ENCODE measurements at places on chromosomes 3 and 15. TPM values are rescaled to one million over a fixed set of nuclear protein-coding genes. Genes with fewer than 3 reads are reported as not detected.

GRCh38 chr3:66083784-66084213 lies 45.1 kb upstream of the MAGI1 start:
- no peak for DNase-seq

GRCh38 chr3:160810362-160811236 lies 54.6 kb downstream of the PPM1L start:
- peak; percentile 57 for DNase-seq

DNA sequence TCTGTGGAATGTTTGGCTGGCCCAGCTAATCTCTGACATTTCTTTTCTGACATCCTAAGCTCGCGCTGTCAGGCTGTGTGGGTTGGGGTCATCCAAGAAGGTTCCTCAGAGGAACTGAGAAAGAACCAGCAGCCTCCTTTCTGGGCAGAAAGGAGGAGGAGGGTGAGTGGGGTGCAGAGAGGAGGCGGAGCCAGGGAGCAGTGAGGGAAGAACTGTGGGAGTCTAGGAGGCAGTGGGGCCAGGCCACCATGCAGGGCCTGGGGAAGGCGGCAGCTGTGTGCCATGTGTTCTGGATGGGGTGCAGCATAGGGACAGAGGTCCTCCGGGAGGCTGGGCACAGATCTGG lies 5.3 kb downstream of the SEMA7A start:
- DNase-seq = no peak

The FOXL2 gene
- not detected for polyA plus RNA-seq

The HIGD2B gene
- not detected for polyA plus RNA-seq

GRCh38 chr3:73674280-73674679 lies 49.5 kb upstream of the PDZRN3 start:
- DNase-seq = no peak

The RNF13 gene
- polyA plus RNA-seq = 33.3 TPM

DNA sequence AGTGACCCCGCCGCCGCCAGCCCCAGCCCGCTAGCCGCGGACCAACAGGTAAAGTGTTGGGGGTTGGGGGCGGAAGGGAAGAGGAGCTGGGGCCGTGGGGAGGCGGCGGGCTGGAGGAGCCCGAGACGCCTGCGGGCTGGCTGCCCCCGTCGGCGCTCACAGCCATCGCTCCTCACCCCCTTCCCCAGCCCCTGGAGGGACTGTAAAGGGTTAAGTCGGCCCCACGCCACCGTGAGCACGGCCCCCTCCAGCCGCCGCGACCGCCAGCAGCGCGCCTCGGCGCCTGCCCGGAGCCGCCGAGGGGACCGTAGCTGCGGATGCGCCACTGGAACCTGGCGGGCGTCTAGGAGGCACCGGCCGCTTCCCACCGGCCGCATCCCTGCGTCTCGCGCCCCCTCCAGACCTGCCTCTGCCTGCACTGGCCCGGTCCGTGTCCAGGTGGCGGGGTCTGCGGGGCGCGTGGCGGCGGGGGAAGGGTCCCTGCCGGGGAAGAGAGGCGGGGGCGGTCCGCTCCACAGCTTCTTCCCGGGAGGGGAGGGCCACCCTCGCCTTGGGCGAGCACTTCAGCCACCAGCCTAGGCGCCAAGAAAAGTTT lies 522 bp downstream of the MED12L start:
- DNase-seq = peak; percentile 71

DNA sequence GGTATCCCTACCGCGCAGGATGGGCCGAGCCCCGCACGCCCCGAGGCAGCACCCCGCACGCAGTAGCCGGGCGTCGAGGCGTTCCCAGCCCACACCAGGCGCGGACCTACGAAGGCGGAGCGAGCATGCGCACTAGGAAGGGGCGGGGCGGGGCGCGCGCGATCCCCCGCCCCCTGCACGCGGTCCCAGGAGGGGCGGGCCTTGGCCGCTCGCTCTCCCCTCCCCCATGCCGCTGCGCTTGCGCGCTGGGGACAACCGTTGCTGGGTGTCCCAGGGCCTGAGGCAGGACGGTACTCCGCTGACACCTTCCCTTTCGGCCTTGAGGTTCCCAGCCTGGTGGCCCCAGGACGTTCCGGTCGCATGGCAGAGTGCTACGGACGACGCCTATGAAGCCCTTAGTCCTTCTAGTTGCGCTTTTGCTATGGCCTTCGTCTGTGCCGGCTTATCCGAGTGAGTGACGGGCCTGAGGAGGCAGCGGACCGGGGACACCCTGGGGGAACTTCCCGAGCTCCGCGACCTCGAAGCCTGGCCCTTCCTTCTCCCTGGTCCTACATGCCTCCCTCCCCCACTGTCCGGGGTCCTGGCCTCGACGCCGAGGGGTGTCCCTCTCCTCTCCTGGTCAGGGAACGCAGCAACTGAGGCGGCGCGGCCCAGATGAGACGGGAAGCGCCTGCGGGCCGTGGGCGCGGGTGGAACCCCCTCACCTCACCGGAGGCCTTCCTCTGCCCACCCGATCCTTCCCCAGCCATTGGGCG lies at the start of gene SPESP1:
SPESP1 (plus strand) TSS at position 258 of the 755 bp plus-strand sequence; CDS start at position 387, 129 bp downstream.
- peak; percentile 64 for DNase-seq

- DNase-seq = no peak
Observed at GRCh38 chr15:51312166-51313073, 26.0 kb downstream of the CYP19A1 start.

- no peak for DNase-seq
Observed at GRCh38 chr15:85002517-85002916, 20.9 kb downstream of the PDE8A start.

GRCh38 chr15:89016549-89017041 lies 71.7 kb upstream of the ABHD2 start:
- no peak for DNase-seq

The MME gene
- not detected for polyA plus RNA-seq

The SETMAR gene
- polyA plus RNA-seq = 9.5 TPM

DNA sequence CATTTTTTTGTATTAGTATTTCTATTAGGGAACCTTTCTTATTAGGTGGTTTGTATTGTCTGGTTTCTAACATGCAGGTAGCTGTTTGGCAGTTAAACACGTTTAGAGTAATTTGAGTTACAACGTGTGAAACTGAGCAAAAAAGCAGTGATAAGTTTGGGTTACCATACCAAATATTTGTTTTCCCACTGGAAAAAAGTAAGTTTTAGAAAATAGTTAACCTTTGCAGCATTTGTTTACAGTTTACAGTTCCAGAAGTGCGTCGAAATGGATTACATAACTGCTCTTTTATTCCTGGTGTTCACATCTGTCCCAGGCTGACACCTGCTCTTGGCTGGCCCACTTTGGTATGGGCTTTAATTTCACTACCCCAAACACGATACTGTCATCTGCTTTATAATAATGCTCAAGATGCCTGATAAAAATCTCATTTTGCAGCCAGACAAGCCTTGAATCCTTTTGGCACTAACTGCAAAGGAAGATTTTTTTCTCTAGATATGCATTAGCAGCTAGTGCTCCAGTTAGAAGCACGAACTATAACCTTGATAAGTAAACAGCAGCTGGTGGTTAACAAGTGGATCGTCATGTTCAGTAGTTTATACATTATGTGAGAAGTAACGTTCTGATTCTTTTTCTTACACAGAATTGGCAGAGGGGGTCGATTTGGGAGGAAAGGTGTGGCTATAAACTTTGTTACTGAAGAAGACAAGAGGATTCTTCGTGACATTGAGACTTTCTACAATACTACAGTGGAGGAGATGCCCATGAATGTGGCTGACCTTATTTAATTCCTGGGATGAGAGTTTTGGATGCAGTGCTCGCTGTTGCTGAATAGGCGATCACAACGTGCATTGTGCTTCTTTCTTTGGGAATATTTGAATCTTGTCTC lies 5.3 kb downstream of the EIF4A2 start:
- no peak for DNase-seq

The GOLGA6L4 gene
- polyA plus RNA-seq = not detected

DNA sequence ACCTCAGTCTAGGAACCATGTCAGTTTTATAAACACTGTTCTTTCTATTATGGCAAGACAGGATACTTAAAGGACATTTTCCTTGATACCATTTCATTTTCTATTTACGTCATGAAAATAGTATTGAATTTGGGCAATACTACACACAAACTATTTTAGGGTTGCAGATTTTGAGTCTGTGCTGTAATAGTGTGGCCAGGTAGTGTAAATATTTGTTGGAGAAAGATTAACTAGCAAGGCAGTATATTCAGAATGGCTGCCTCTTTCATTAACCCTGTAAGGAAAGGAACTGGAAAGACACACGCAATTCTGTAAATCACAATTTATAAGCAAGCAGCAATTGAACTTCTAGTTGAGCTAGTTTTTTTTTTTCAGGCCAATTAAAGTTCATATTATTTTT lies 2.0 kb downstream of the CTXND1 start:
- DNase-seq = no peak

The ARNT2 gene
- polyA plus RNA-seq = 65.6 TPM

DNA sequence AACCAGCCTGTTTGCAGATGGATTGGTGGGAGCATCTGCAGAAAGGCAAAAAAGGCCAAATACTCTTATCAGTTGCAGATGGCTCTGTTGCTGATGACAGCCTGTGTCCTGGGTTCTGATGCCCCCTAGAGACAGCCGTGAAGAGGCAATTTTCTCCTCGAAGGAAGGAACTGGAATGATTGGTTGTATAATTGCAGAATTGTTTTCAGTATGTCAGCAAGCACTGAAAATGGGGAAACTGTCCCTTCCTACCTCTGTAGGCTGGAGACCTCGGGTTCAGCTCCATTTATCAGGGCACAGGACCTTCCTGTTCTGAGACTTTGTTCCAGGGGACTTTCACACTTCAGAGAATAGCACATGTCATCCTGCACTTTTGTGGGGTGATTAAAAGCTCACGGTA lies 103.0 kb downstream of the PGPEP1L start:
- DNase-seq = peak; percentile 67

- DNase-seq = peak; percentile 20
Observed at GRCh38 chr3:36075491-36075890, 304.8 kb upstream of the STAC start.

DNA sequence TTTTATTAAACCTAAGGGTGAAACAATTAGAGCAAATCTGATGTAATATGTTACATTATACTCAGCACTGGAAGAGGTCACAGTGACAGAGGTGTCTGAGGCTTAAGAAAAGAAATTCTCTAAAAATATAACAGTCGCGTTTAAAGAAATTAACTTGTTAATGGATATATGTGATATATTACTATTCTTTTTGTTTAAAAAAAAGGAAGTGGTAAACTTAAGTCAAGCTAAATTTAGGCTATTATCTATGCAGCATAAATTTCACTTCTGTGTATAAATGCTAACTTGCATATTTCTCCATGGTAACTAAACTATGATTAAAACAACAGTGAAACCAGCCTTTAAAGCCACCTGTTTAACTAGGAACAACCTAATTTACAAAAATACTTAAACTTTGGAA lies 191.3 kb downstream of the FOXP1 start:
- DNase-seq = no peak

The CMTM8 gene
- polyA plus RNA-seq = 4.2 TPM

- peak; percentile 42 for DNase-seq
Observed at GRCh38 chr3:39927479-39927878, 118.1 kb downstream of the MYRIP start.

The TNNC1 gene
- polyA plus RNA-seq = not detected

DNA sequence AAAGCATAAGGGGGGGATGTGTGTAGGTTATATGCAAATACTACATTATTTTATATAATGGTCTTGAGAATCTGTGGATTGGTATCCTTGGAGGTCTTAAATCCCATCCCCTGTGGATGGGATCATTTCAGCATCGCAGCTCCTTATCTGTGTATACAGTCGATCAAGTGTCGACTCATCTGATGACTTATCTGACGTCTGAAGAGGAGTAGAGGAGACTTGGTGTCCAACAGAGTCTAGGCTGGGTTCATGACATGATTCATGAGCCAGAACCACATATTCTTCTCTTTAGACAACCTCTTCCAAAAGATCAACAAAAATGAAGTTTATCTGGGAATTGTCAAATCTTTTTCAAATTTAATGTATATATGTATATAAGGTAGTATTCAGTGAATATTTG lies 220.7 kb downstream of the NR2F2 start:
- DNase-seq = no peak

DNA sequence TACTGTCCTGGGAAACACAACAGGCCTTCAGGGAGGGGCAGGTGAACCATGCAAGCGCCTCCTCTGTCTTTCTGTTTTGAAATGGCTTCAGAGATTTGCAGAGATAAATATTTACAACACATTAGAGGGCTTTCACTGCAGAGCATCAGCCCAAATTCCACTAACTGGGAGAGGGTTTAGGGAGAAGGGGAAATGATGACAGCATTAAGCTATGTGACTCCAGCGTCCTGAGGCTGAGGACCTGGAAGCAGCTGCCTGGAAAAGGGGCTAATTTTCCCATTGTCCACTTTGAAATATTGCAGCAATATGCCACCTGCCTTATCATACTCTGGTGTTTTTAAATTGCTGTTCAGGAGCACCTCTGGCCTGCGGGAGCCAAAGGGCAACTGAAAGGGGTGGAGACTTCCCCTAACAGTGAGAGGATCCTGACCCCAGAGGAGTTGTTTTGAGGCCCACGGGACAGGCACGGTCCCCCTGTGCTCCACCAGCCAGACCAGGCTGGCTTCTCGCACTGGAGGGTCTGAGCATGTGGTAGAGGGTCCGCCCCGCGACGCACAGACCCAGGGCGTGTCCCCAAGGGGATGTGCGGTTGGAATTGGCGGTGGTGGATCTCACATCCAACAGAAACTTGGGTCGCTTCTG lies 110.6 kb downstream of the XXYLT1 start:
- no peak for DNase-seq

- DNase-seq = no peak
Observed at GRCh38 chr3:15261274-15261673, 55.2 kb downstream of the CAPN7 start.

GRCh38 chr3:157100608-157101396 lies 59.1 kb downstream of the CCNL1 start:
- no peak for DNase-seq

GRCh38 chr15:89002281-89002761 lies 85.9 kb upstream of the ABHD2 start:
- no peak for DNase-seq

DNA sequence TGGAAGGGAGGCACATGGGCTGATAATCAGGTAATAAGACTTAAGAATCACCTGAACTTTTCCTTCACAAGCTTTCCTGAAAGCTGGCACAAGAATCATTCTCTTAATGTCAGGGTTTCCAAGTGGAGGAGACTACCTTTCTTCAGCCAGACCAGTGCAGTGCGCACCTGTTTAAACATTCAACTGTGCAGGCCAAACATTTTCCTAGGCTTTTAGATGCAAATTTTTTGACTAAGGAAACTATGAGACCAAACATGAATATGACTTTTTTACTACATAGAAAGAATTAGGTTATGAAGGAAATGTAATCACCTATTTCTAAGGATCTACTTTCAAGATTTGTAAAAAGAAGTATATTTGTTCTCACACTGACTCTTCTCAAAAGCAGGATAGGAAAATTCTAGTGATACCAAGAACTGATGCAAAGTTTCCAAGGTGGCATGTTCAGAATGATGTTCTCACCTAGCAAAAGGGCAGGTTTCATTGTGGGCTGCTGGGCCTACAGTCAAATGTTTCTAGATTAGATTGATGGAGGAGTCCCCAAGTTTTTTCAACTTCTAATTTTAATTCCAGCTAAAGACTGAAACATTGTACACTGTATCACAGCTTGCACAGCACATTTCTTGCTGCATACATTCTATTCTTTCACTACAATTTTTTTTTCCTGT lies 339.1 kb downstream of the TIGIT start:
- no peak for DNase-seq

The PARP15 gene
- polyA plus RNA-seq = not detected

GRCh38 chr3:174430986-174431385 lies 428.1 kb upstream of the NAALADL2 start:
- DNase-seq = no peak

Data from brain (organoid and tissue), 16 donors.